ENCODE measurements at places on chromosomes 2 and 18. TPM values are rescaled to one million over a fixed set of nuclear protein-coding genes. Genes with fewer than 3 reads are reported as not detected.

STARD6 gene
- total RNA-seq = 0.54 TPM

- no peak for DNase-seq
Observed at GRCh38 chr2:203500951-203501350, 34.1 kb downstream of the RAPH1 start.

GRCh38 chr18:41038071-41038470 is 917.0 kb upstream of the PIK3C3 start:
- no peak for DNase-seq

DNA sequence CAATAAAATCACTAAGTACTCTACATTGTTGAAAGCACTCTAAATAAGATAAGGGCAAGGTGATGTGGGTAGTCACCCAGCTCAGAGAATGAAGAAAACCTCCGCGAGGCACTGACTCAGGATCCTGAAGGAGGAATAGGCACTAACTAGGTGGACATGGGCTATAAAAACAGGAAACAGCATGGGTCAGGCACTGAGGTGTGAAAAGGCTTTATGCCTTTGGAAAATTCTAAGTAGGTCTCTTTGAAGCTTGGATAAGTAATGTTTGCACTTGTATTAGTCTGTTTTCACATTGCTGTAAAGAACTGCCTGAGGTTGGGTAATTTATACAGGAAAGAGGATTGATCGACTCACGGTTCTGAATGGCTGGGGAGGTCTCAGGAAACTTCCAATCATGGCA is 161.6 kb downstream of the EPHA4 start:
- DNase-seq = no peak

PLGLB2 gene
- 1.5 TPM for total RNA-seq

FKBP7 gene
- 15.5 TPM for total RNA-seq

DNA sequence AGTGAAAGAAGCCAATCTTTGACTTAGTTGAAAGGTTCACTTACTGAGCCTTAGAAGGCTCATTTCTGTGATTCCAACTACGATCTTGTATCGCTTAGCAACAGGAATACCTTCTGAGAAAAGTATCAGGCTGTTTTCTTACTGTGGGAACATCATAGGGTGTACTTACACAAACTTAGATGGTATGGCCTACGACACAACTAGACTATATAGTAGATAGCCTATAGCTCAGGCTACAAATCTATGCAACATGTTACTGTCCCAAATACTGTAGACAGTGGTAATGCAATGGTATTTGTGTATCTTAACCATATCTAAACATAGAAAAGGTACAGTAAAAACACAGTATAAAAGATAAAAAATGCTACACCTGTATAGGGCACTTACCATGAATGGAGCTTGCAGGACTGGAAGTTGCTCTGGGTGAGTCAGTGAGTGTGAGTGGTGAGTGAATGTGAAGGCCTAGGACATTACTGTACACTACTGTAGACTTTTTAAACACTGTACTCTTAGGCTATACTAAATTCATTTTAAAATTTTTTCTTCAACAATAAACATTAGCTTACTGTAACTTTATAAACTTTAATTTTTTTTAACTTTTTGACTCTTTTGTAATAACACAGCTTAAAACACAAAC is 148.8 kb upstream of the STON1 start:
- DNase-seq = no peak
